ENCODE measurements at places on chromosomes 4 and X.

GRCh38 chr4:62429297-62429696 is 1229.2 kb downstream of the ADGRL3 start:
- no peak for DNase-seq

- no peak for DNase-seq
These were observed 298.3 kb downstream of the IL1RAPL2 start for GRCh38 chrX:104864296-104864695.

DNA sequence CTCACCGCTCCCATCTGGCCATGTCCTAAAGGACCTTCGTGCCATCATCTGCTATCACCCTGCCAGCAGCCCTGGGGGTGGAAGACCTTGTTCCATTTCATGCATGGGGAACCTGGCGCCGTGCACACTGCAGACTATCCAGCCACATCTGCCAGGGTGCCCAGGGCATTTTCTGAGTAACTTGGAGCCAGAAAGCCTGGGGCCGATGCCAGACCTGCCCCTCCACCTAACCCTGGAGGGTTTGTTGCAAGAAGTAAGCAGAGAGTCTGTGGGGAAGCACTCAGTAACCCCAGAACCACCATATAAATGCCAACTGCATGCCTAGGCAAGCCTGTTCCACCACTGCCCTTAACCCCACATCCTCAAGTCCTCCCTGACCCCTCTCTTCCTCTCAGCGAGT is 7.3 kb downstream of the HAUS7 start:
- DNase-seq, result no peak

- DNase-seq, result no peak
These were observed 18.8 kb upstream of the SMIM14 start for GRCh38 chr4:39657465-39657864.

DNA sequence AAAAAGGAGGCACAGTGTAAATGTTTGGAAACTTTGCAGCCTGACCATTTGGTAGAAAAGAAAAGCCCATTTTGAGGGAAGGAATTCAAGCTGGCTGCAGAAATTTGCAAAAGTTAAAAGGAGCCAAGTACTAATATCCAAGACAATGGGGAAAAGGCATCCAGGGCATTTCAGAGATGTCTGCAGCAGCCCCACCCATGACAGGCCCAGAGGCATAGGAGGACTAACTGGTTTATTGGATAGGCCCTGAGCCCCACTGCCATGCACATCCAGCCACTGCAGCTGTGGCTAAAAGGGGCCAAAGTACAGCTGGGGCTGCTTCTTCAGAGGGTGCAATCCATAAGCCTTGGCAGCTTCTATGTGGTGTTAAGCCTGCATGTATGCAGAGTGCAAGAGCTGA is 104.9 kb downstream of the HS3ST1 start:
- DNase-seq, result no peak

- no peak for DNase-seq
These were observed 7.9 kb downstream of the TBX22 start for GRCh38 chrX:80022363-80023031.

- no peak for DNase-seq
These were observed 89.7 kb downstream of the COL4A6 start for GRCh38 chrX:108348525-108348924.

GRCh38 chr4:74084984-74085383 is 14.0 kb downstream of the CXCL2 start:
- no peak for DNase-seq

GRCh38 chr4:98501383-98501782 is 157.0 kb downstream of the TSPAN5 start:
- DNase-seq, result no peak

DNA sequence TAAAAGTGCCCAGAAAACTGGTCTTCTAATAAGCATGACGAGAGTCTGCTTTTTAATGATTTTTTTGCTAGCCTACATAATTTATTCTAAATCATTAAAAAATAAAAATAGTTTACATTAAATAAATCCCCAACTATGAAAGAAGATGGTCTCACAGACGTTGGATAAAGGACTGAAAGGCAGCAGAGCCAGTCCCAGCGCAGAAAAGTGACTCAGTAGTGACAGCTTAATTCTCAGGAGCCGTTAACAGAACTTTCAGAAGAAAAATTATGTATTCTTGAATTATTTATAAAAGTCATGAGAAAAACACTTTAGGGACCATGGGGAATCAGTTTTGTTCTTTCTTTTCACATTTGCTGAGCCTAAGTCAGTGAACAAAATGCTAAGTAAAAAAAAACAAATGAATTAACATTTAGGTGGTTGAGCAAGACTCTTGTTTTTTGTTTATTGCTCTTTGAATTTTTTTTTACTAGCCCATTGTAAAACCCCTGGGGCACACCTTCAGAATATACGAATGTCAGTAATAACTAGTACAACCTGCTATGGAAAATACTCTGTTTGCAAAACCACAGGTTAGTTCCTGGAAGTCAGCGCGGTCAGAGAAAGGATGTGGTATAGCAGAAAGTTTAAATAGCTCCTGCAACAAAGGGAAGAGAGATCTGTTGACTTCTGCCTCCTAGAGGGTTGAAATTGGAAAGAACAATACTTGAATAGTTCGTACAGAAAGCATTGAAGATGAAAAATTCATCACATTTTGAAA is 50.4 kb upstream of the CCDC160 start:
- no peak for DNase-seq

DNA sequence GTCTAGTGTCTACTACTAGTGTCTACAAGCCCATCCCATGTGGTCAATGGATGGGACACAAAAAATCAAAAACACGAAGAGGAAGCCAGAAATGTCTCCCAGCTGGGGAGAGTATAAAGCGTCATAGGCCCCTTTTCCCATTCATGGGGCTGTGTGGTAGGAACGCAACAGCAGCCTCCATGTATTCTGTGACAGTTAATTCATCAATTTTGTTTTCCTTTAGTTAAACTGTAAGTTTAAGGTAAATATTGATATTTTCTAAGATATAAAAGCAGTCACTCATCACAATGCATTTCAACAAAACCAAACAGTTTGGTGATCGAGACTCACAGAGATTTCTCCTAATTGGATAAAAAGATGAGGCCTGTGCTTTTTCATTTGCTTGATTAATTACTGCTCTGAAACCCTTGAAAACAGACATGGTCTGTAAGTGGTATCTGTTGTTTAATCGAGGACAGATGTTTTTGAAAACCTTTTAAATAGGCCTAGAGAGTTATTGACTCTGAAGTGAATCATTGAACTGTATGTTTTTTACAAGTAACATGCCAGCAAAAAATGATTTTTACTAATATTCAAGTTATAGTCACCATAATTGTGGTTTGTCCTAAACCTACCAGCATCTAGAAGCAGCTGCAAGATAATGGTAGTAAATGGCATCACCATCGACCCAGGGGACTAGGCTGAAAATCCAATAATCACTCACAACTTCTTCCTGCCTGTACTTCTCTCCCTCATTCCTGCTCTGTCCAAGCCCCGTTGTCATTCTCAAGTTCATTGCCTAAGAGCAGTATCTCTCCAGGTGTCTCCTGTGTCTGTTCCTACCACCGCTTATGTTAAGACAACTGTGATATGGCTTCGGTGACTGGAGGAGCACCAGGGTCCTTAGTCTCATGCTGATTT is 87.7 kb upstream of the SHISA3 start:
- DNase-seq, result no peak

- DNase-seq, result no peak
These were observed 22.7 kb downstream of the FABP2 start for GRCh38 chr4:119299260-119299671.

- no peak for DNase-seq
These were observed 4.1 kb upstream of the UGT2B7 start for GRCh38 chr4:69092190-69092589.

GRCh38 chr4:78720994-78721677 is 55.0 kb upstream of the BMP2K start:
- DNase-seq, result no peak
